HS-5 (cell line): ENCODE measurements at places on chromosomes 4 and X.
A peak's percentile ranks its signal among the peaks of the same experiment; 100 is the strongest.

DNA sequence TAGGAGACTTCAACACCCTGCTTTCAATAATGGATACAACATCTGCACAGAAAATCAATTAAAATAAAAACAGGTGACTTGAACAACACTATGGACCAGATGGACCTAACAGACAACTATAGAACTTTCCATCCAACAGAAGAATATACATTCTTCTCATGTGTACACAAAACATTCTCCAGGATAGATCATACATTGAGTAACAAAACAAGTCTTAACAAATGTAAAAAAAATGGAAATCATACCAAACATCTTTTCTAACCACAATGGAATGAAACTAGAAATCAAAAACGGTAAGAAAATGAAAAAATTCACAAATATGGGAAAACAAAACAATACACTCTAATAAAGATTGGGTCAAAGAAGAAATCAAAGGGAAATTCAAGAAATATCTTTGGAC is 24.7 kb downstream of the CYP2U1 start:
- DNase-seq = no peak

GRCh38 chr4:19993242-19993641 is 258.5 kb upstream of the SLIT2 start:
- DNase-seq = no peak

- DNase-seq = peak; percentile 16
Measured at GRCh38 chr4:143586080-143586479, 72.6 kb downstream of the SMARCA5 start.

- no peak for DNase-seq
Measured at GRCh38 chr4:5894266-5894665, 1.4 kb upstream of the CRMP1 start.

- no peak for DNase-seq
Measured at GRCh38 chrX:47214435-47215077, 3.9 kb upstream of the CDK16 start.

DNA sequence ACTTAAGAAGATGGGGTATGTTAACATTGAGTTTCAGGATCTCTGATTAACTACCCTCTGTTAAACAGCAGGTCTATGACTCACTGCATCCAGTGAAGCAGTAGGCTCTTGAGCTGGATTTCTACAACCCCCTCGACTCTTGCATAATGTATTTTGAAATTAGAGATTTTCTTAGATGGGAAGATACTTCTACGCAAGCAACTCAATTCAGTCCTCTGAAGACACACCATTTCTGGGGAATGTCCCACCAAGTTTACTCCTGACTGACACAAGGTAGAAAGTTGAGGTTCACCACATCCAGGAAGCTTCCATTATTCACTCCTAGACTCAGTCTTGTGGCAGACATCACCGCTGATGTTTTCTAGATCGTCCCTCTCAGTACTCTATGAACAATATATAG is 12.9 kb downstream of the PALLD start:
- no peak for DNase-seq

DNA sequence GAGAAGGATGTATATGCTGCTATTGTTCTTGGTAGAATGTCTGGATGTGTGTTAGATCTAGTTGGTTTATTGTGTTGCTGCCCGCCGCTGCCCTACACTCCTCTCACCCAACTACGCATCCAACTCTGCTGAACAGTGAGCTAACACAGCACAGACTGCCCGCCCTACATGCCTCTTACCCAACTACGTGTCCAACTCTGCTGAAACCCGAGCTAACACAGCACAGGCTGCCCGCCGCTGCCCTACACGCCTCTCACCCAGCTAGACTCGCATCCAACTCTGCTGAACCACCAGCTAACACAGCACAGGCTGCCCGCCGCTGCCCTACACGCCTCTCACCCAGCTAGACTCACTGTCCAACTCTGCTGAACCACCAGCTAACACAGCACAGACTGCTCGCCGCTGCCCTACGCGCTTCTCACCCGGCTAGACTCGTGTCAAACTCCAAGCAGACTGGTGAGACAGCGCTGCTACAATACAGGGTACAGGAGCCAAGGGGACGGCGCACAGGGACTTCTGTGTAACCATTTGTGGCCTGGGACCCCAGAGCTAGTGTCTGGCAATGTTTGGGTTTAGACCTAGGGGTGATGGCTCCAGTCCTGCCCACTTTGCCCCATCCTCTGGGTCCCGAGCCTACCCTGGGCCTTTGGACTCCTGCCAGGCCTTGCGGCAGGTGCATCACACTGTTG is 11.6 kb upstream of the CTBP1 start:
- no peak for DNase-seq

DNA sequence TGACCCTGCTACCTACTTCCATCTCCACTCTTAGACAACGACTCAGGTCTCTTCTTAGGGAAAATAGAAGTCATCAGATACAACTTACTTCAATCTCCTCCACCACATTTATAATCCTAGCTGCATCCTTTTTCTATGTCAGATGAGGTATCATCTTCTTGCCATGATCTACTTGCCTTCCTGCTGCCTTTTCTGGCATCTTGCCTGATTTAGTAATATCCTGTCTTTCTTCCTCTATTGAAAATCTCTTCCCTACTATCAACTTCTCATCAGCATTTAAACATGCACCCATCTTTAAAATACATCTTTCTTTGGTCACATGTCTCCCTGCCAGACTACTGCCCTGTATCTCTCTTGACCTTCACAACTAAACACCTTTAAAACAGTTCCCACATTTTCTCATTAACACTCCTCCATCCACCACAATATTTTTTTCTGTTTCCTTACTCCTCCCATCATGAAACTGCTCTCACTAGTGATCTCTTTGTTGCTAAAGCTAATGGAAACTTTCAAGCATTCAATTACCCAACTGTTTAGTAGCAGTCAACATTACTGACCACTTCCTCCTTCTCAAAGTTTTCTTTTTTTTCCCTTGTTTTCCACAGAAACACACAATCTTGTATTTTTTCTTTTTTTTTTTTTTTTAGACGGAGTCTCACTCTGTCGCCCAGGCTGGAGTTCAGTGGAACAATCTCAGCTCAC is 100.8 kb upstream of the CXorf66 start:
- DNase-seq = no peak
